Chondrocyte (in vitro differentiated cells): ENCODE measurements at places on chromosomes 7 and 10. TPM values are rescaled to one million over a fixed set of nuclear protein-coding genes. Genes with fewer than 3 reads are reported as not detected.

The LMOD2 gene
- total RNA-seq = not detected in 3 replicates

The LRRC18 gene
- total RNA-seq = not detected in 3 replicates

DNA sequence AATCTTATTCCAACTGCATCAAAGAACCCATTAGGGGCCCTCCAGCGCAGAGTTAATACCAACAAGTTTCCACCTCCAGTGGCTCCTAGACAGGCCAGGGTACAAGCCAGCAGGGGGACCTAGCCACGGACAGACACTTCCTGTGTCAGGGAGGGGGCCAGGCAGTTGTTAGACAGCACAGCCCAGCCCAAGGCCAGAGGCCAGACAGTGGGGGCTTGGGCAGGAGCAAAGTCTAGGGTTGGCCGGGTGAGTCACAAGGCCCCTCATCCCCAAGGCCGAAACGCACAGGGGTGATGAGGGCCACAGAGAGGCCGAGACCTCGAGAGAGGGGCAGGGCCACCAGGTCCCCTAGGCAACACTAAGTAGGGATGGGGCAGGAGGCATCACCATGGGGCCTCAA, 19.3 kb upstream of the OPTN start:
- DNase-seq = no peak

DNA sequence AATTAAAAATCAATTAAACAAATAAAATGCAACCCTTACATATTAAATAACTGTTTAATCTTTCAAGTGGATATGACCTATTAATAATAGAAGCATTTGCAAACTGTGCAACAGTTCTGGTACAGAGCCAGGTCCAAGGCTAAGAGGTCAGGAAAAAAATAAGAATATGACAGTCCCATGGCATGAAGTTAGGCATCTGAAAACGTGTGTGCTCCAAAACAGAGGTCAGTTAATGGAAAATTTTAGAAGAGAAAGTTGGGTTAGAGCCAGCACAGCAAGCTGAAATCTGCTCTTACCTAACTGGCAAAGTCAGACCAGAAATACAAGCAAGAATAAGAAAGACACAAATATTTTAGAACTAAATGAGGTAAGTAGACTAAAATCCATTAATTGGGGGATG, 757.7 kb downstream of the GRM8 start:
- no peak for DNase-seq

The SLC26A3 gene
- total RNA-seq = not detected in 3 replicates

DNA sequence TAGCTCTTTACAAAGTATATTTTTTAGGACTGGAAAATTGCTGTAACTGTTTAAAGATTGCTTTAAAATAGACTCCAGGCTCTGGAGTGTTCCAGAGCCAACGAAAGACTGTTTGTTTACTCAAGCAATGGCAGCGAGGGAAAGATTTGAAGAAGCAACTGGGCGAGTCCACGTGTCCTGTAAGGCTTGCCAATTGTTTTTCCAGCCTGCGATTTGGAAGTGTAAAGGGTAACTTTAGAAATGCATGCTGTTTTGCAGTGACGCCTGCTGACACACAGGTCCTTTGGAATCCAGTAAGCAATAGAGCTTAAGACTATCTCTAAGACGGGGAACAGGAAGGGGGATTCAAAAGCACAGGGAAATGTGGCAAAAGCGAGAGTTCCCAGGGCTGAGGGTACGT, 55.8 kb downstream of the TACC2 start:
- no peak for DNase-seq

DNA sequence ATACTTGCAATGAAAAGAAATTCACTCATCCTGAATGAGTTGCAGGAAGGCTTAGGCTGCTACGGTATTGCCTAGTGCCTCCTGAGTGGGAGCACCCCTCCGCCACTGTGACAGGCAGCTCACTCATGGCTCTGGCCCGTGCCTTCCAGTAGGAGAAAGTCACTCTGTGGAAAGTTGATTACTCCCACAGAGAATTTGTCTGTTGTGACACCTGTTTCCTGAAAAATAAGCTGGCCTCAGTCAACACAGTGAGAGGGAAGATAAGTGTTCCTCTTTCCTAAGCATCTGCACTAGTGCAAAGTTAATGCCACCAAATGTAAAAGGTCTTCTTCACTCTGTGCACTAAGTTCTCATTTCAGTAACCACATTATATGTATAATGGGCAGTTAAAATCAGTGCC, 158.8 kb upstream of the INHBA start:
- DNase-seq = no peak

DNA sequence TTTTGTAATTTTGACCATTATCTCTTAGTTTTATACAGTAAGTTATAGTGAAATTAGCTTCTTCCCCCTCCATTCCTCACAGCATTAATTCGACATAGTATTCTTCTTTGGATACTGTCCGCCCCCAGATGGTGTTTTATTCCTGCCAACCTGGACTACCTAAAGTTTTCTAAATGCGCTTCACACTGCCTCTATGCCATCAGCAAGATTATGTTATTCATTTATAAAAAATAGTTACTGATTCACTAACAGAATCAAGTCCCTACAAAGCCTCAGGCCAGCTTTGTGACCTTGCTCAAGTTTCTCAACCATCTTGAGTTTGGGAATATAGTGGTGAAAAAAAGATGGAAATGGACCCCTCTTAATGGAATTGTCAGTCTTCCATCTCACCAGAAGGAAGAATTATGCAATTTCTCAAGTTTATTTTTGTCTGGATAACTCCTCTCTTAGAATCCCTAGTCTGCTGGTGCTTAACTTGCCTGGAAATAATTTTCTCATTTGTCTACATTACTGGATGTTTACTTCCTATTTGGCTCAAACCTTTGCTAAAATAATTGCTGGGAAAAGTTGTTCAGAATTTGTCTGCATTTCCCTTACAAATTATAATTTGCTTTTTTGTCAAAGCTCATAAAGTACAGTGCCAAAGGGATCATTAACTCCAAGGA, 16.7 kb upstream of the FGL2 start:
- DNase-seq = no peak

- peak; percentile 41 for DNase-seq
Observed at GRCh38 chr7:4240520-4241303, 441.4 kb upstream of the FOXK1 start.

GRCh38 chr10:12403119-12403518, 53.8 kb downstream of the CAMK1D start:
- no peak for DNase-seq
